KBM-7 (cell line): ENCODE measurements at places on chromosomes 5 and 9.
A peak's percentile ranks its signal among the peaks of the same experiment; 100 is the strongest.

- DNase-seq = no peak
Observed at GRCh38 chr5:157509587-157509986, 49.6 kb downstream of the NIPAL4 start.

DNA sequence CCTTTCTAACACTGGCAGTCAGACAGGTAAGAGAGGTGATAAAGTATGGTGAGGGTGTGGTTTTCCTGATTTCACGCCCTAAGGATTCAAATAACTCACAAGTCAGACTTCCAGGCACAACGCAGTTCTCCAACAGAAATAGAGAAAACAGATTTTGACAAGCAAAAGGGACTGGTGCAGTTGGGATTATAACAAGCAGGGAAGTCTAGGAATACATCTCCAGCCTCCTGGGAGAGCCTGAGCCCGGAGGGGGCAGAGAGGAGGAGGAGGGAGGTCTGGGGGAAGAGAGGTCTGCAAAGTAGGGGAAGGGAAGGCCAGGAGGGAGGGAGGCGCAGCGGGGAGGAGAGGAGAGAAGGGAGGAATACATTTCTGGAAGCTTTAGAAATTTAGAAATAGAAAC, 1.6 kb downstream of the CMBL start:
- no peak for DNase-seq

GRCh38 chr9:115884846-115885245, 268.7 kb upstream of the PAPPA start:
- no peak for DNase-seq

GRCh38 chr5:98813755-98814154, 40.3 kb downstream of the RGMB start:
- DNase-seq = no peak

DNA sequence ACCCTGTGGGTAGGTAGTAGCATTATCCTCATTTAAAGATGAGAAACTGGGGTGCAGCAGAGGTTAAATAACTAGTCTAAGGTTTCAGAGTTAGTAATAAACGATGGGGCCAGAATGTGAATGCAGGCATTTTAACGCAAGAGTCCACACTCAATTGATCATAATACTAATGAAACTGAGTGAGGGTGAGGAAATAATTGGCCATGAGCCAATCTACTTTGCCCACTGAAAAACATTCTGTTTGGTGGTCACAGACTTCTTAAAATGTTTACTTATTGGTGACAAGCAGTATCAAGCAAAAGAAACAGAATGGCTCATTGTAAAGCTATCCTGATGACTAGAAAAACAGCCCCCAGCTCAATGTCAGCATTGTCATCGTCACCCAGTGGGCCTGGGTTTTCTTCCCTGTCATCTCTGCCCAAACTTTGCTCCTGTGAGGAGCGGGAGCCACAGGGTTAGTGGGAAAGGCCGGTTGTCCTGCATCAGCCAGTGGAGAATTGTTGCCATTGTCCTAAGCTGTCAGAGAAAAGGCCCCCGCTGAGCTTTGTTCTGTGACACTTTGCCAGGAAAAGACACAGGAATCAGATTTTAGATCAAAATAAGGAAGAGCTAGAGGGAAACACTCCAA, 77.3 kb upstream of the MAN2A1 start:
- DNase-seq = no peak

- peak; percentile 14 for DNase-seq
Observed at GRCh38 chr9:81609782-81610739, 79.3 kb downstream of the TLE1 start.

DNA sequence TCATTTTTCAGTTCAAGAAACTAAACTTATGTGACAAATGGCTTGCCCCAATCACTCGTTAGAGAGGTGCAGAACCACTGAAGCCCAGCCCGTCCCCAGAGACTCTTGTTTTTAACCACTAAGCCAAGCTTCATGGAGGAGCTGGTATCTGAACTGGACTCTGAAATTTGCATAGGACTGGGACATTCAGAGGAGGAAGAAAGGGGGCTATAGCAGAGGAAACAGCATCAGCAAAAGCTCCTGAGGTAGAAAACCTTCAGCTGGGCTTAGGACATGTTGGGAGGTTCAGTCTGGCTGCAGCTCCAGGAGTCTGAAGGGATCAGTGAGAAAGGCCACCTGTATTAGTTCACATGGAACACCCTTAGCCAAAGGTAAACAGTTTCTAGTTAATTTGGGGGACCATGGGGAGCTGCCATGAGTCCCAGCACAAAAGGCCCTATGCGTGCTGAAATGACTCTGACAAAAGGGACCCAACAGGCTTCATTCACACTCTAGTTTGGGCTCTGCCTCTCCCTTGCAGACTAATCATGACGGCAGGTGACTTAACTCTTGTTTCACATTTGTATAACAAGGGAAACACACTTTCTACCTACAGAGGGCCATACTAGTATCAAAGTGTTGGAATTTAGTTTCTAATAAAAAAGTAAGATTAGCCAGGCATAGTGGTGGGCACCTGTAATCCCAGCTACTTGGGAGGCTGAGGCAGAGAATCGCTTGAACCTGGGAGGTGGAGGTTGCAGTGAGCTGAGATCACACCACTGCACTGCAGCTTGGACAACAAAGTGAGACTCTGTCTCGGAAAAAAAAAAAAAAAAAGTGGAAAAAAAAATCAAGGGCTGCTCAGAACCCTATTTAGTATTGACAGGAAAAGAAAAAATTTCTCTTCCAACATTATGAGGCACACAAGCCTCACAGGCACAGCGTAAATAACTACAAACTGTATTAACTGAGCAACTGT, 10.2 kb downstream of the FBXO10 start:
- DNase-seq = no peak

GRCh38 chr5:657570-657969, 35.6 kb downstream of the TPPP start:
- DNase-seq = no peak

DNA sequence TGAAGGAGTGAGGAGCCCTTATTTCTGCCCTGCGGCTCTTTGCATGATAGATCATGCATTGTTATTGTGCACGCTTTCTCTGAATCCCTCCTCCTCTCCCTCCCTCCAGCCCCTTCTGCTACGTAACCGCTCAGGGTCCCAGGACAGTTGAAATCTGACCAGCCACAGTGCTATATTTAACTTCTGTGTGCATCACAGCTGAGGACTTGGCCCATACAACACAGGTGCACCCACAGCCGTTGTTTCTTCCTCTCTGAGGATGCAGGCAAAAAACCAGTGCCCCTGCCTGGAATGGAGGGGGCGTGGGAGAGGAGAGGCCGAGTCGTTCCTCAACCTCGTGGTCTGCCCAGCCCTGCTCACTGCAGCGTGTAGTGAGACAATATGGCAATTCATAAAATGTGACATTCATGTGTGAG, 335.6 kb upstream of the CLINT1 start:
- DNase-seq = no peak

DNA sequence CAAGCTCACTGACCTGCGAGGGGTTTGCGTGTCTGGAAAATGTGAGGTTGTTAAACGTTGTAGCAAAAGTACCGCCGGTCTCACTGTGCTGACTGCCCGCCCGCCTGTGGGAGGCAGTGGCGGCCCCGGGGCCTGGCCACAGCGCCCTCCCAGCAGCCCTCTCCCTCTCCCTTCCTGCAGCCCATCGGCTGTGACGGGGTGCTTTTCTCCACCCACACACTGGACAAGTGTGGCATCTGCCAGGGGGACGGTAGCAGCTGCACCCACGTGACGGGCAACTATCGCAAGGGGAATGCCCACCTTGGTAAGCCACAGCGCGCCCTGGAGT, 6.2 kb downstream of the ADAMTSL2 start:
- DNase-seq = no peak
